Activated naive CD4-positive, alpha-beta T cell treated with Interleukin-2 at 50 U/mL for 16 hours (primary cell): ENCODE measurements at places on chromosomes 1 and 21.

DNA sequence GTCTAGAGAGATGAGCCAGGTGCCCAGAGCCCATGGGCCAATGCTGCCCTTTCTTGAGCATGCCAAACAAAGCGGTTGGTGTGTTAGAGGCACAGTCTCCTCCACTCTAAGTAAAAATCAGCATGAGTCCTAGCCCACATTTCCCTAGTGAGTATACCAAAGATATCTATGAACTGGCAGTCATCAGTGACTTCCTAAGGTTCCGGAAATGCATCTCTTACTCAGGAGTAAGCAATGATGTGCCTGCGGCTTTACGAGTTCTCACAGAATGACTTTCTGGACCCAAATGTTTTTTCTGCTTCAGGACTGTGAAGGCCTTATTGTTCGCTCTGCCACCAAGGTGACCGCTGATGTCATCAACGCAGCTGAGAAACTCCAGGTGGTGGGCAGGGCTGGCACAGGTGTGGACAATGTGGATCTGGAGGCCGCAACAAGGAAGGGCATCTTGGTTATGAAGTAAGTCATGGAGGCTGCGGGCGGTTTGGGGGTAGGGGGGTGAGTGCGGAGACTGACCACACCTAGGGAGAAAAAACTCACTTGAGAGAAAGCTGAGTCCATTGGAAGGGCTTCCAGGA is 9.2 kb downstream of the PHGDH start:
- no peak for DNase-seq

DNA sequence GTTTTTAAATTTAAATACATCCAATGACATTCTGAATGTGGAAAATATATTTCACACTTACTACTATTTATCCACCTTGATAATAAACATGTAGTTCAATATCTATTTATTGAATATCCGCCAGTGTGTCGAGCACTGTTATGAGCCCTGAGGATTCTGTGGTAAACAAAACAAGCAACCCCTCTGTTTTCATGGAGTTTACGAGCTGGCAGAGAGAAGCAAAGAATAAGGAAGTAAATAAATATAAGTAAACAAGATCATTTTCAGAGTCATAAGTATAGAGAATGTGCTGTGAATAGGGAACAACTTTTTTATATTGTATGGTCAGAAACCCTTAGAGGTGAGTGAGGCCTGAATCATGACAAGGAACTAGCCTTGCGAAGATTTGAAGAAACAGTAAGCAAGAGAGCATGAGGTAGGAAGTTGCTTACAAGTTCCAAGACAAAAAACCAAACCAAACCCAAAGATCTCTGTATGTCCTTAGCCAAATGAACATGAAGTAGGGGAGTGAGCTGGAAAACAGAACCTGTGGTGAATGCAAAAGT is 6.4 kb upstream of the SERBP1 start:
- no peak for DNase-seq

- DNase-seq: no peak
These were observed 16.0 kb downstream of the ANGPTL3 start for GRCh38 chr1:62613325-62613727.

DNA sequence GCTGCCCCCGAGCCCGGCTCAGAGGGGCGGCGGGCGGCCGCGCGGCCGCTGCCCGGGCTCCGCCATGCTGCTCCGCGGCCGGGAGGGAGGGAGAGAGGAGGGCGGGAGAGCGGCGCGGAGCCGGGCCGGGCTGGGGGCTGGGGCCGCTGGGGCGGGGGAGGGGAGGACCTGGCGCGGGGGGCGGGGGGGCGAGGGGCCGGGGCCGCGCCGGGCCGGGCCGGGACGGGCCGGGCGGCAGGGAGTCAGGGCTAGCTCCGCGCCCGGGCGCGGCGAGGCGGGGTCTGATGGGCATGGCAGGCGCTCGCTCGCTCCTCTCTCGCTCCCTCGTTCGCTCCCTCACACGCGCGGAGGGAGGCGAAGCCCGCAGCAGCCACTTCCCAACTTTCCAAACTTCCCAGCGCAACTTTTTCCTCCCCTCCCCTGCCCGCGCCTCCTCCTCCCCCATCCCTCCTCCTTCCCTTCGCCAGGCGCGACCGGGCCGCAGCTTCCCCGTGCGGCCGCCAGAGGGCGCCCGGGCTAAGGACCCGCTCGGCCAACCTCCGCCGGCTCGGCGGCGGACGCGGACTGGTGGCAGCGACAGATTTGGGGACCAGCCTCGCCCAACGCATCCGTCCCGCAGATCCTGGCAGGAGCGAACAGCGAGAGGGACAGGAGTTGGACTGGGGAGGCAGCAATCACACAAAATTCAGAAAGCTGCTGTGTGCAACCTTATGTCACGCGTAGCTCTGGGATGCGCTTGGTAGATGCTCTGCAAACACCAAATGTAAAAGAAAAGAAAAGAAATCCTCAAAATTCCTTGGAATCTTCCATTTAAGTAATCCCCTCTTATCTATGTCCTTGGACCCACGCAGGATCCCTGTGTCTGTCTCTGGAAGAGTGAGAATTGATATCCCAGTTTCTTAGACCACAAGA is at the start of gene TRABD2B:
Gene TRABD2B (minus strand): TSS at position 97 of the 912 bp plus-strand sequence.
- peak; percentile 61 for DNase-seq

DNA sequence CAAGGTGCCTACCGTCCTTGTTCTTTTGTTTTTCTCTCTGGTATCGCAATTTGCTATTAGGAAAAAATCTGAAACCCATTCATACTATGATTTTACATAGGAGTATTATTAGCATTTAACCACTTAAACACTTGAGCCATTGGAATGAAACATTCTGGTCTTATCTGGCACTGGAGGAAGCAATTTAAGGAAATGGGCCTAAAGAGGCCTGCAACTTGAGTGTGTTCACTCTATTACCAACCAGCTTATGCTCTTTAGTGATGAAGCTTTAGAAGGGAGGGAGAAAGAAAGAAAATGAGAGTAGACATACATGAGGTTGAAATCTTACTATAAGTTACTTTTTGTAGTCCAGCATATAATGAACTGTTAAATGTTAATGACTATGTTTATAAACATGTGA is 5.7 kb downstream of the GJA5 start:
- DNase-seq: no peak

DNA sequence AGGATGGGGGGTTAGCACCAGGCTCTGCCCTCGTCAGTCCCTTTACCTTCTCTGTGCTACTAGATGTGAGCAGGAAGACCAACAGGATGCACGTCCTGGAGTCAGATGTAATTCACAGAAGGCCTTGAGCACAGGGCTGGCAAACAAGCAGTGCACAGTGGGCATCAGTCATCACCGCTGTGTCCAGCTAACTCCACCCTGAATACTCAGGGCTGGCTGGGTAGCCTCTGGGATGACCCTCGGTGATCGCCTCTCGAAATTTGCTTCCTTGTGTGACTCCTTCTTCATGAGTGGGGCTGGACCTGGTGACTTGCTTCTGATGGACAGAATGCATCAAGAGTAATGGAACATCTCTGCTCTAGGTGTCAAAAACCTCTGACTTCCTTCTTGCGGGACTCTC is 92.2 kb upstream of the TMPRSS2 start:
- no peak for DNase-seq

GRCh38 chr1:205477121-205477758 is 21.4 kb upstream of the BLACAT1 start:
- no peak for DNase-seq

DNA sequence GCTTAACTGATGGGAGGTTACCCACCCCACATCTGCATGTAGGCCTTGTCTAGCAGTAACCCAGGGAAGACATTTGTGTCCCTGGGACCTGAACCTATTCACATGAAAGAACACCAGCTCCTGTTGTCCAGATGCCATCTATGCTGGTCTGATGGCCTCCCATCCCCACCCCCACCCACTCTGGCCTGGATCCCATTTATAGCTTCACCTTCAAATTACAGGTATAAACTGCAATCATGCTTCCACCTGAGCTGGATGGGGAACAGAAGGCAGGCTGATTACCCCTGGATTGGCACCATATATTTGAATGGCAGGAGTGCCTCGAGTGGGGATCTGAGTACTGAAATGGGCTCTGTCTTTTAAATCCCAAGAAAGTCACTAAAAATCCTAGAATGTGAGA is 312.7 kb upstream of the USP24 start:
- no peak for DNase-seq

- no peak for DNase-seq
These were observed 66.6 kb downstream of the UBIAD1 start for GRCh38 chr1:11339346-11340232.

DNA sequence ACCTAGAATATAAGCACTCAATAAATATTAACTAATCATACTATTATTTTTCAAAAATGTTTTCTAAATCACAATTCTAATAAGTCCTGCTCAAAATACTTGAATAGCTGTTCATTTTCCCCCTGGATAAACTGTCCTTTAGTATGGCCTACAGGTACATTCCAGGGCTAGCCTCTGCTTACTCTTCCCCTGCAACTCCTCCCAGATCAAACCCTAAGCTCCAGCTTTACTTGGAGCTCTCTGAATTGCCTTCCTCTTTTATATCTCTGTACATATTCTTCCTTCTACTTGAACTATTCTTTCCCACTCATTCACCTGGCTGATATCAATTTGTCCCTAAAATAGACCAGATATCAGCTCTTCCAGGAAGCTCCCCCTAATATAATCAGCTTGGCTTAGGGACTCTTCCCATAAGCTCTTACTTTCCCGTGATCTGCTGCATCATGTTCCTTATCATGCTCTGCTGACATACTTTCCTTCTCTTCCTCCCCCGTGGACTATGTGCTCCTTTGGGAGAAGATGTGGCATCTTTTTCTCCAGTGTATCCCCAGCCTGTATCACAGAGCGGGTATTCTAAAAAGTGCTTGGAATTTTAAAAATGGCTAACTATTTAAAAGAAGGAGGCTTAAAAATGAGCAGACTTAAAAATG is 43.1 kb upstream of the PIGC start:
- DNase-seq: no peak

DNA sequence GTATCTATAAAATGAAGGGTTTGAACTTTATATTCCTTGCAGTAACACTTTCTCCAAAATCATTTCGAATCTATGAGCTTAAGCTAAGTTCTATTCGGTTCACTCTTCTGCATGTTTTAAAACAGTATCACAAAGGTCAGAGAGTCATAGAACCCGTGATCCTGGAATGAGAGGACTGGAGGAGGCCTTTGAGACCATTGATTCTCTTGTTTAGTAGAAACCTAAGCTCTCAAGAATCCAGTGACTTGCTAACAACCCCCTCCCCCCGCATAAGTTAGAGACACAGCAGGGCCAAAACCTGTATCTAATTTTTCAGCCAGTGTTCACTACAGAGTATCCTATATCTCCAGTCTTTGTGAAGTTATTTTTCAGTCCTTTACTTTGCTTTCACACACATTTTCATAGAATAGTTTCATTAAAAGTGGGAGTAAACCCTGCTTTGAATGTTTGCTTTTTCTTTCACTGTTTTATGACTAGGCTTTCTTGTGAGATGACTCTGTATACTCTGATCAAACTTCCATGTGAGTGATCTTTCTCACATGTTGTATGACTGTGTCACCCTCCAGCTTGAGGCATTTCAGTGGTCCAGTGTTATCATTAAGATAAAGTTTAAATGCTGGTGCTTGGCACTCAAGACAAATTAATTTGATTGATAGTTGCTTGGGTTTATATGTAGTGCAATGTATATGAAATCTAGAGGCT is 275.4 kb upstream of the SGIP1 start:
- DNase-seq: no peak

GRCh38 chr1:223326776-223327175 is 37.2 kb downstream of the SUSD4 start:
- DNase-seq: no peak

GRCh38 chr21:42044871-42045495 is 26.1 kb upstream of the UMODL1 start:
- DNase-seq: no peak

GRCh38 chr1:237239248-237239647 is 197.3 kb downstream of the RYR2 start:
- no peak for DNase-seq

GRCh38 chr1:90149101-90149500 is 154.2 kb downstream of the ZNF326 start:
- DNase-seq: no peak

GRCh38 chr1:230749150-230749549 is 2.0 kb downstream of the CAPN9 start:
- no peak for DNase-seq

GRCh38 chr21:16777041-16777720 is 735.7 kb upstream of the CXADR start:
- no peak for DNase-seq

- DNase-seq: no peak
These were observed 12.8 kb downstream of the THEMIS2 start for GRCh38 chr1:27885114-27885528.

- DNase-seq: no peak
These were observed 25.8 kb upstream of the VPS26C start for GRCh38 chr21:37292941-37293340.

DNA sequence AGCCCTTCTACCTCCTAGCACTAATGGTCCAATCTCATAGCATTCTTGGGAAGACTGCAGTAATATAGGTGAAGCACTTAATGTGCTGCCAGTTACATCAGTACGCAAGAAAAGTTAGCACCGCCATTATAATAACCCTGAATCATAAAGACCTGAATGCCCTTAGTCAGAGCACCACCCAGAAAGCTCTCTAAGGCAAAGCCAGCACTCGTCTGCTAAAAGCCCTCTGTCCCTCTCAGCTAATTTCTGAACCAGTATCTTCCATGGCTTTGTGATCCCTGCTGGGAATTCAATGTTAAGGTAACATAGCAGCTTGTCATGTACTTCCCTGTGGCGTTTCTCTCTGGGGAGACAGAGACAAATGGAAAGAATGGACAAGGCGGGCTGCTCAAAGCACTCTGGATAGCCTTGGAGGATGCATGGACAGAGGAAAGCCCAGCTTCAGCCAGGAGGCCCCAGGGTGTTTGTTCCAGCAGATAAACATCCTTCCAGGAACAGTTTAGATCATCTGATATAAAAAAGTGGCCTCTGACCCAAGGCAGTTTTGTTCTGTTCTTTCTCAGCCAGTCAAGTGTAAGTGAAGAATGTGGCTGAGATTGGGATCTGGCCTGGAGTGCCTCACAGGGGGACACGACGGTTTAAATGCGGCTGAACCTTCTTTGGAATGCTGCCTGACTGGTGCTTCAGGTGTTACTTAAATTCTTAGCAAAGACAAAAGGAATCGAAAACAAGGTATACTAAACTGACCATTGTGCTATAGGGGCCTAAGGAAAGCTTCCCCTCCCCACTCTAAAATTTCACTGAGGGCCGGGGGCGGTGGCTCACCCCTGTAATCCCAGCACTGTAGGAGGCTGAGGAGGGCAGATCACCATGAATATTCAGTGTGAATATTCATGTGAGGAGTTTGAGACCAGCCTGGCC is 58.1 kb upstream of the VTCN1 start:
- DNase-seq: no peak

GRCh38 chr1:171506525-171507304 is 21.4 kb downstream of the PRRC2C start:
- DNase-seq: no peak

DNA sequence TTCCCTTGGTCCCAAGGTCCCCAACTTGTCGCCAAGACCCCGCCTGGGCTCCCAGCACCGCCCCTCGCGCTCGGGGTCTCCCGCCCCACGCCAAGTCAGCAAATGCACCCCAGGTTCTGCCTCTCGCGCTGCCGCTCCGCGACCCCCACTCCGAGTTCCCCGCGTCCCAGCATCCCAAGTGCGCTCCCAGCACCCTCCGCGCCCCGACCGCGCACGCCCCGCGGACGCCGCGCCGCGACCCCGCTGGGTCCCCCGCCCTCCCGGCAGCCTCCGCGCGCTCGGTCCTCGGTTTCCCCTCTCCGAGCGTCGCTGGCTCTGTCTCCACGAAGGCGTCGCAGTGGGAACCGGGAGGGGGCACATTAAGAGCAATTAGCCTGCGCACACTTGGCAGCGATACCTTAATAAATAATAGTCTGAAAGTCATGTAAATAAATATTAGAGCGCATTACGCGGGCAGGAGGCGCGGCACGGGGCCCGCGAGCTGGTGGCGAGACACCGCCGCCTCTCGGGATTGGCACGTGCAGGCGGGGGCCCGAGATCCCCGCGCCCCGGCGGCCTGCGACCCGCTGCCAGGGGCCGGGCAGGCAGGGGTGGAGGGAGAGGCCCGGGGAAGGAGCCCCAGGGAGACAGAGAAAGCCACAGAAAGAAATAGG is 75.9 kb downstream of the VWA5B1 start:
- DNase-seq: no peak
